Fibroblast of mammary gland (primary cell): ENCODE measurements at places on chromosomes 7 and 10.
A peak's percentile ranks its signal among the peaks of the same experiment; 100 is the strongest.

DNA sequence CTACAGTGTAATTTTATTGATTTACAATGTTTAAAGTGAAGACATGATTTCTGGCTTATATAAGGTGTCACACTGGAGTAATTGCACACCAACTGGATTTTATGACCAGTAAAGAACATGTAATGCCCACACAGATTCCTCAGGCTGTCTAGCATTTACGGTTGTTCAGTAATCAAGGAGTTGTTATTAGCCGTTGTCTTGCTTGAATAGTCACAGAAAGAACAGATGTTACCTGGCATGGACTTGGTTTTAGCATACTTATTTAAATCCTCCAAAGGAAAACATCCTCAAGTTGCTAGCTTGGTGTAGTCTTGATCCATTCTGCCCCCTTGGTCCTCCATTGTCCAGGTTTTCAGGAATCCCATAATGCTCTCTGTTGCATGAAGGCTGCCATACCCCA lies 65.8 kb downstream of the POU6F2 start:
- DNase-seq: no peak

- DNase-seq: no peak
These were observed 46.8 kb upstream of the MNX1 start for GRCh38 chr7:157056957-157057902.

GRCh38 chr7:47546733-47547494 lies 35.0 kb downstream of the TNS3 start:
- DNase-seq: no peak

DNA sequence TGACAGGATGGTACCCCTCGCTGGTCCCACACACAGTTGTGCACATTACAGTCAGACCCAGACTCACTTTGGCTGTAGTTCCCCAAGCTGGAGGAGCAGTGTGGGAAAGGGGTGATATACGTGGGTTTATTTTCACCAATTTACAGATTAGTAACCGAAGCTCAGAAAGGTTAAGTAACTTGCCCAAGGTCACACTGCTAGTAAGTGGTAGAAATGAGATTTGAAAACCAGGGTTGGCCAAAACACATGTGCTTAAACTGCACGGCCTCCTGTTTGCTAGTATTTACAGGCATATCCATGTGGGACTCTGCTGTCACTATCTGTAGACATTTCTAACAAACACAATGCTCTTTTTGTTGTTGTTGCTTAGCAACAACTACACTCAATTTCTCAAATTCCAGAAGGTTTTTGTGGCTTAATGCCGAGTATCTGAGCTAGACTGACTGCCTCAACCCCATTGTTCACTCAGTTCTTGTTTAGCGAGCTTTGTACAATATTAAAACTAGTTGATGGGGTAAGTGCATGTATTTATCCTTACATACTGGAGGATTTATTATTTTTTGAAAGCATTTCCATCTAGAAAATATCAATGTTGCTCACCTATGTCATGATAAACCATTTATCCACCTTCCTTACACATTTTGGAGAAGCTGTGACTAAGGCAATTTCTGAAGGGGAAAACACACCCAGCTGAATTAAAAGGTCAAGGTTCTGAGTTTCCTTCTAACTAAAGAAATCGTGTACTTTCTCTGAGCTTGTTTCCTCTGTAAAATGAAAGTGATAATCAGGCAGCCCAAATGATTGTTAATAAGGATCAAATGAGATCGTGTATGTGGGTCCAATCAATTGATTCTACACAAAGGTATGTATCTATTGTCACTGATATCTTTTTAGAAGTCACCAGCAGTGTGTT lies 5.3 kb upstream of the TMEM139 start:
- DNase-seq: peak; percentile 49

DNA sequence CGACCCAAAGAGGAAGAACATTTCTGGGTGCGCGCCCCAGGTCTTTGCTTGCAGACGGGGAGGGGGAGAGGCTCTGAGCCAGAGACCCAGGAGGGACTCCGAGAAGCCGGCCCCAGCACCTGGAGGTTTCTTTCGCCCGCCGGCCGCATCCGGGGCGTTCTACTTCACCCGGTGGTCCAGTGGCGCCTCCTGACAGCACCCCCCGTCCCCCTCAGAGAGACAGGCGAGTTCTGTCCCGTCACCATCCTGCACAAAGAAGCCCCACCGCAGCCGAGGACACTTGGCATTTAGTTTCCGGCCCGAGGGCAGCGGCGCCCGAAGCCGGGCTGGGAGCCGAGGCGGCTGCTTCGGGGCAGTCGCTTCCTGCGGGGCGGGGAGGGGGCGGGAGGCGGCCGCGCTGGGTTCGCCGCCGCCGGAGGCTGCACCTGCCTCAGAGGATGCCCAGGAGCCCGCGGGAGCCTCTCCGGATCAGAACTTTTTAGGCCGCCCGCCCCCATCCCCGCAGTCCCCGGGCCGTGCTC lies at the start of gene TMEM178B:
TMEM178B (plus strand) TSS at position 424 of the 521 bp plus-strand sequence.
- DNase-seq: no peak

DNA sequence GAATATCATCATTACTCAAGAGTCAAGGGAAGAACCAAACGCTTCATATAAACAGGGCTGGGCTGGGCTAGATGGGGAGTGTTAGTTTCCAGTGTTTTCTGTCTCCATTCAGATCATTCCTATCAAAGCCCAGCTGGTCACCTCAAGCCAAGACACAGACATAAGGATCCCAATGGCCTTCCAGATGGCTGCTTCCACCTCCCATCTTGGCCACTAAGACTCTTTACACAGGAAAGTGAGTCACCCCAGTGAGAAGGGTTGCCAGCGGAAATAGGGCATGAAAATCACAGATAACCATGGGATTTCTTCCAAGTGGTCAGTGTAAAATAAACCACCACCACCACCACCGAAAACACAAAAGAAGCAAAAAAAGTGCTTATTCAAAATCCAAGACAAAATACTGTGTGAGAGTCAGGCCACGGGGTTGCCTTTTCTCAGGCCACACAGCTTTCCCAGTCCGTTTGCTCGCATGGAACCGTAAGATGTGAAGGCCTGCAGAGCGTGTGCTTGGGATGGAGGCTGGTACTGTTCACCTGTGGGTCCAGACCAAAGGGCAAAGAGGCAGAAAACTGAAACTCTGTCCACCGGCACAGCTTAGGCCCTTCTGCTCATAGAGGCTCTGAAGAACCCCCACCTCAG lies 5.6 kb downstream of the PRSS2 start:
- peak; percentile 50 for DNase-seq

- DNase-seq: peak; percentile 66
These were observed 588.1 kb upstream of the SEMA3D start for GRCh38 chr7:85774986-85775385.

DNA sequence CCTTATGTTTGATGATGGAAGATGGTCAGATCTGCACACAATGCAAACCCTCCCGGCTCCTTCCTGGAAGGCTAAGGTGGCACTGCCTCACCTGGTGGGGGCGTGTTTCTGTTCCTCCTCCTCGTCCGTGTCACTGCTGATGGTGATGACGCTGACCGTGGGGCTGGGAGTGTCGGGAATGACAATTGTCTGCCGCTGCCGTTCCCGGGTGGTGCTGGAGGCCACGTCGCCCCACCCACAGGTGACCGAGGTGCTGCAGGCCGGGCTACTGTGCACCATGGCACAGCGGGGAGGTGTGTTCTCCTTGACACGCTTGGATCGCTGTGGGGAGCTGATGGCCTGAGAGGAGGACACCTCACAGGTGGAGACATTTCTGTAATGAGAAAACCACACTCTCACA lies 73.1 kb downstream of the CLEC2L start:
- DNase-seq: no peak

- DNase-seq: no peak
These were observed 7.2 kb downstream of the CYP3A5 start for GRCh38 chr7:99672573-99672972.

GRCh38 chr7:151085691-151086620 lies at the start of gene AGAP3:
Gene AGAP3, plus strand, starts transcription at chr7:151086475. Its CDS starts 267 bp downstream, at chr7:151086742.
- peak; percentile 63 for DNase-seq

GRCh38 chr7:115066050-115066449 lies 144.2 kb downstream of the MDFIC start:
- DNase-seq: no peak

- no peak for DNase-seq
These were observed 46.8 kb downstream of the PDE1C start for GRCh38 chr7:32023376-32023775.

GRCh38 chr10:79264942-79265341 lies 82.3 kb upstream of the PPIF start:
- DNase-seq: peak; percentile 26

- no peak for DNase-seq
These were observed 61.4 kb downstream of the BBS9 start for GRCh38 chr7:33190688-33191304.

GRCh38 chr7:82599895-82600294 lies 156.3 kb upstream of the CACNA2D1 start:
- DNase-seq: no peak

- DNase-seq: peak; percentile 94
These were observed 4.3 kb downstream of the SNX8 start for GRCh38 chr7:2309889-2310331.

- DNase-seq: no peak
These were observed 35.6 kb downstream of the TAF3 start for GRCh38 chr10:7853890-7854289.

GRCh38 chr10:74249865-74250264 lies 98.8 kb downstream of the ADK start:
- DNase-seq: peak; percentile 48

DNA sequence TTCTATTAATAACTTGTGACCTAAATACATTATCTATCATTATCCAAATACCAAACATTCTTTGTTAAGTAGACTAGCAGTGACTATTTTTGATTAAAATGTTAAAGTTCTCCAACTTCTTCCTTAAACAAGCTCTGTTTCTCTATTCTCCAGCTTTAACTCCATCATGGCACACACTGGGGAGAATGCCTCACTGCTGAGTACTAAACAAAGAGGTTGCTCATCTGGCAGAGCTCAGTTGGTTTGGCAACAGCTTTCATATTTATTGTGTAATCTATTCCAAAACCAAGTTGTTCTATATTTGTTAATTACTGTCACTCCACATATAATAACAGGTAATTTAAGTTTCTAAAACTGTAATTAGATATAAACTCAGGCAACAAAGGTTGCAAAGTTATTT lies 89.6 kb downstream of the USP6NL start:
- peak; percentile 75 for DNase-seq

DNA sequence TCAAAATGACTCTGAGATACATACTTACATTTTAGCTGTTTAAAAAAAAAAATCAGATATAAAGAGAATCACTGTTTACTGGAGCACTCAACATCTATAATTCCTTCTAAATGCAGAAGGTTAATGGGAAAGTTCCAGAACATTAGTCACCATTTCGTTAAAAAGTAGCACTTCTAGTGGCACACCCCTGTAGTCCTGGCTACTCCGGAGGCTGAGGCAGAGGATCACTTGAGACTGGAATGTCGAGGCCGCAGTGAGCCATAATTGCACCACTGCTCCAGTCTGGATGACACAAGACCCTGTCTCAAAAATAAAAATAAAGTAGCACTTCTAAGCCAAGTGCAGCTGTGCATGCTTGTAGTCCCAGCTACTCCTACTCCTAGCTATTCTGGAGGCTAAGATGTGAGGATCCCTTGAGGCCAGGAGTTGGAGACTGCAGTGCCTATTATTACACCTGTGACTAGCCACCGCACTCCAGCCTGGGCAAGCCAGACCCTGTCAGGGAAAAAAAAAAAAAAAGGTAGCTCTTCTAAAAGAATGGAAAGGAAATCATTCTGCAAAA lies 2.2 kb downstream of the FGFBP3 start:
- DNase-seq: peak; percentile 33

- no peak for DNase-seq
These were observed 62.8 kb upstream of the PRKCQ start for GRCh38 chr10:6642876-6643275.

GRCh38 chr7:26183545-26184280 lies 16.8 kb downstream of the HNRNPA2B1 start:
- DNase-seq: no peak

DNA sequence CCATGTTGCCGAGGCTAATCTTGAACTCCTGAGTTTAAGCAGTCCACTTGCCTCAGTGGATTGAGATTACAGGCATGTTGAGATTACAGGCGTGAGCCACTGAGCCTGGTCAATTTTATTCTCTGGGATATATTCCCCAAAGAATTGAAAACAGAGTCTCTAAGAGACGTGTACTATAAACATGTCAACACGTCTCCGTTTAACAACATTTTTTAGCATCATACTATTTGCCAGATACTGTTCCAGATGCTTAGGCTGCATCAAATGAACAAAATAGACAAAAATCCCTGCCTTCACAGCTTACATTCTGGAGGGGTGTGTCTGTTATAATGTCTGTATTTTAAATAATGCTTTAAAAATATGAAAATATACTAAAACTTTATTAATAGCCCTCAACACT lies 54.1 kb upstream of the PRKG1 start:
- DNase-seq: peak; percentile 18

- DNase-seq: no peak
These were observed 56.0 kb downstream of the ATOH7 start for GRCh38 chr10:68175949-68176348.

DNA sequence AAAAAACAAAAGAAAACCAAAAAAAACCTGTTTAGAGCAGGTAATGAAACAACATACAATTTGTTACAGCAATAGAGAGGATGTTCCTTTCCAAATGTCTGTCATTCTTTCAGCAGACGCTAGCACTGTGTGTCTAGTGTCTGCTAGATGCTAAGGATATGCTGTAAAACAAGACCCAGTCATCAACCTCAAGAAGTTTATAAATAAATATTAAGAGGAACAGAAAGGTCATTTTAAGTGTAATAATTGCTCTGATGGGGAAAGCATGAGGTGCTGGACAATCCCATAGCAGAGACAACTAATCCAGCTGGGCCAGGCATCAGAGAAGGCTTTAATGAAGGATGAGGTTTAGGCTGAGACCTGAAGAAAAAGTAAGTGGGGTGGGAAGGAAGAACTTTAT lies 23.3 kb upstream of the ASCC1 start:
- no peak for DNase-seq

- DNase-seq: no peak
These were observed 8.3 kb upstream of the ATP6V0E2 start for GRCh38 chr7:149865437-149865836.

DNA sequence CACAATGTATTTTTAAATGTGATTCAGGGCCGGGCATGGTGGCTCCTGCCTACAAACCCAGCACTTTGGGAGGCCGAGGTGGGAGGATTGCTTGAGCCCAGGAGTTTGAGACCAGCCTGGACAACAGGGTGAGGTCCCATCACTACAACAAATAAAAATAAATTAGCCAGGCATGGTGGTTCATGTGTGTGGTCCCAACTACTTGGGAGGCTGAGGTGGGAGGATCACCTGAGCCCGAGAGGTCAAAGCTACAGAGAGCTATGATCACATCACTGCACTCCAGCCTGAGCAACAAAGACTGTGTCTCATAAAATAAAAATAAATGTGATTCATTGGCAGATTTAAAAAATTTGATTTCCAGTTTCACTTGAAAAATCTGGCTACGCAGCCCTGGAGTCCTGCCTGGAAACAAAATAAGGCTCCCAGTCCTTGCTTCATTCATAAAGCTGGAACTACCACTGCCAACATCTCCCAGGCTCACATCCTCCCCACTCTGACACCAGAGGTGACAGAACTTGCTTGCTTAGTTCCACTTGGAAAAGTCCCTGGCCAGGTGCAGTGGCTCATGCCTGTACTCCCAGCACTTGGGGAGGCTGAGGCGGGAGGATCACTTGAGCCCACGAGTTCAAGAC lies 27.9 kb upstream of the SLC35G1 start:
- DNase-seq: no peak
